CD4-positive, alpha-beta T cell treated with Interleukin-6 at 100 ng/mL for 8 hours (primary cell): ENCODE measurements at places on chromosomes 7 and 10.

GRCh38 chr10:26087666-26088065, 128.9 kb upstream of the GAD2 start:
- no peak for DNase-seq

GRCh38 chr10:32953277-32953927, 4.6 kb downstream of the ITGB1 start:
- no peak for DNase-seq

GRCh38 chr7:78052112-78052511, 253.5 kb downstream of the PHTF2 start:
- DNase-seq: no peak

DNA sequence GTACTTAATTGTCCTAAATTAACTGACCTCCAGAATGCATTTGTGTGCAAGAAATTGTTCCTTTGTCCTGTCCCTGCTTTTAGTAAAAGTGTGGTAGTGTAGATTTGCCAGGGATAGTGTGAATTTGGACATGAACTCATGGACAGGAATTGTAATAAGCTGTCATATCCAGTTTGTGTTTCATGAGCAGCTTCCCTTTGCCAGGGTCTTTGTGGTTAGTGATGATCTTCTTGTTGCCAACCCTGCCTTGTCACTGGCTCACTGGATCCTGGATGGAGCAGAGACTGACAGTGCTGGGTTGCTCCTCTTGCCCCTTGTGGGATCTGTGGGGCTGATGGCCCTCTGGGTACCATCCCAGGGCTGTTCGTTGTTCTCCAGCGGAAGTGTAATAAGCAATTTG, 110.1 kb downstream of the CCNY start:
- no peak for DNase-seq

DNA sequence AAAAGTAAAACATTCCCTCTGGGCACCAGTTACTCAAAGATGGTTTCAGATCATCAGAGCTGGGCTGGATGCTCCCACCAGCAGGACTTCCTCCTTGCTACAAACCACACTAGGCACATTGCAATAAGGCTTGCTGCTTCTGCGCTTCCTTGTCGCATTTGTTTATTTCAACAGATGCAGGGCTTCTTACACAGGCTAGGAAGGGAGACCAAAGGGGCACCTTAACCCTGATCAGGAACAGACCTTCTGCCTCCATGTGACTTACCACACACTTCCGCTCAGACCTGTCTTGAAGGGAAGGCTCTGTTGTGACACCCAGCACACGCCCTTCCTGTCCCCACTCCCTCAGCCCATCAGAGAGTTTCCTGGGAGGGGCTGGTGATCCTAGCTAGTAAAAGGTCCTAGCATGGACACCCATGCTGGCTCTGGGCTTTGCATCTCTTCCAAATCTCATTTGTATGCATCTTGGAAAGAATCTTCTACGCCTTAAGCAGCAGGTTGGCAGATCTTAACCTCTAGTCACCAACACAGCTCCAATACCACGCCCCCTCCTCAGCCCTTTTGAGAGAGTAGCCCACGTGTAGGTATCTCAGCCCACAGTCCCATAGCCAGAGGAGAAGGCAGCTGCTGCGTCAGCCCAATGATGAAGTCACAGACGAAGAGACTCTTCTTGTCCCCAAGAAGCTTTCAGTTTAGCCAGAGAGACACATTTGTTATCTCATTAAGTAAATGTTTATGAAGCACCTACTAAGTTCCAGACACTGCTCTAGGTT, 47.1 kb upstream of the SVIL start:
- DNase-seq: peak; percentile 82

GRCh38 chr7:1531263-1531978, 919 bp downstream of the MAFK start:
- DNase-seq: peak; percentile 42

- DNase-seq: no peak
Observed at GRCh38 chr7:100801833-100802568, 25.3 kb downstream of the EPHB4 start.

DNA sequence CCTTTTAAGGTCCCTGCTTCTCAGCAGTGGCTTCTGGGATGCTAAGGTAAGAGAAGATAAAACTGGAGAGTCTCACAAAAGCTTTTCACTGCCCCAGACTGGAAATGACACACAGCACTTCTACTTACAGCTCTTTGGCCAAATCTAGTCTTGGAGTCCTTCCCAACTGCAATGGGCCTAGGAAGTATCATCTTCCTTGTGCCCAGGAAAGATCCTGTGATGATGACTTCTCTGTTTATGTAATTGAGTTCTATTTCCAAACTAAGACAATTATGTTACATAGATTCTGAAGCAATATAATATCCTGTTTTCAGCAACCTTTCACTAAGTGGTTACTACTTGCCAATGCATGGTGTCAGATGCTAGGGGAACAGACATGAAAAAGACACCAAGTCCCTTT, 234.1 kb downstream of the PTEN start:
- no peak for DNase-seq

DNA sequence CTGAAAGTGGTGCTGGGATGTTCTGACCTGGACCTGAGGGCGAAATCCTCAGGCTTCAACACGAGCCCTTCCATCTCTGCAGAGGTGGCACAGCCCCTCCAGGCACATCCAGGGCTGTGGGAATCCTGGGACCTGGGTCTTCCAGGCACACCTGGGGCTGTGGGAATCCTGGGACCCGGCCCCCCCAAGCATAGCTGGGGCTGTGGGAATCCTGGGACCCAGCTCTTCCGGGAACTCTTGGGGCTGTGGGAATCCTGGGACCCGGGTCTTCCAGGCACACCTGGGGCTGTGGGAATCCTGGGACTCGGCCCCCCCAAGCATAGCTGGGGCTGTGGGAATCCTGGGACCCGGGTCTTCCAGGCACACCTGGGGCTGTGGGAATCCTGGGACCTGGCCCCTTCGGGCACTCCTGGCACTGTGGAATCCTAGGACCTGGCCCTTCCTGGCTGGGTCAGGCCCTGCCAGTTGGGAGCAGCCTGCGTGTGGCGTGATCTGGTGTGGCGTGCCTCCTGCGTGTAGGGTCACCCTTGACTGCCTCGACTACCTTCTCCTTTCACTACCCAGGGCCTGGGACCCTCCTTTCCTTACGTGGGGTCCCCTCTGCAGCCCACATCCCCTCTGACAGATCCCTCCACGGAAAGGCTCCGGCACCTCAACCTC, 124.0 kb downstream of the WDR37 start:
- DNase-seq: no peak

DNA sequence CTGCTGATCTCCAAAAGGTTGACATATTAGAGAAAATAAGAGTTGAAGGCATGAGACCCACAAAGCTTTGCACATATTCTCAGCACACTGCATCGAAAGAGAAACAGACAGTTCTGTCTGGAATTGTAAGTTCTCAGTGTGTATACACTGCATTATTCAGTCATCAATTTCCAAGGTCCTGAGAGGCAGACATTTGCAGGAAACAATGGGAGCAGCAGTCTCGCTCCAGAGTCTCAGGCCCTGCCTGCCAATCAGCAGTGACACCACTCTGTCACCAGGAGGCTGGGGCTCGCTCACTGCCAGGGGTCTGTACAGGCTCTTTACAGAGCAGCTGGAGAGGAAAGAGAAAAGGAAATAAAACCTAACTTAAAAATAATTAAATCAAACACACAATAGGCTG, 36.3 kb downstream of the JAZF1 start:
- DNase-seq: no peak

GRCh38 chr10:22638863-22639262, 75.5 kb downstream of the PIP4K2A start:
- no peak for DNase-seq

DNA sequence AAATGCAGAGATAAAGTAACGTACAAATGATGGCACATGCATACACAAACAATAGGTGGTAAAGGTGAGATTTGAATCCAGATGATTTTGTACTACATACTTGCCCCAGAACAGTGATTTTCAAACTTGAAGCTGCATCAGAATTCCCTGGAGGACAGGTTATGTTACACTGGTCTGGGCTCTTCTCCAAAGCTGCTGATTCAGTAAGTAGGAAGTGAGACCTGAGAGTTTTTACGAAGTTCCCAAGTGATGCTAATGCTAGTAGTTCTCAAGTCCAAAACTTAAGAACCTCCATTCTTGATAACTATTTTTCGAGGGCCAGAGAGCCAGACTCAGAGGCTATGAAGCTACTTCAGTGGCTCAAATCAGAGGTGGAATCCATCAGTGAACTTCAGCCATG, 159.0 kb upstream of the POM121L12 start:
- no peak for DNase-seq

- DNase-seq: no peak
Observed at GRCh38 chr7:135342887-135343286, 109.2 kb downstream of the STRA8 start.

GRCh38 chr7:4204513-4205165, 477.5 kb upstream of the FOXK1 start:
- DNase-seq: peak; percentile 27

GRCh38 chr10:97185326-97186058, at the start of gene SLIT1:
Gene SLIT1 (minus strand): TSS chr10:97185959. CDS start chr10:97185674, 285 bp downstream.
- no peak for DNase-seq

DNA sequence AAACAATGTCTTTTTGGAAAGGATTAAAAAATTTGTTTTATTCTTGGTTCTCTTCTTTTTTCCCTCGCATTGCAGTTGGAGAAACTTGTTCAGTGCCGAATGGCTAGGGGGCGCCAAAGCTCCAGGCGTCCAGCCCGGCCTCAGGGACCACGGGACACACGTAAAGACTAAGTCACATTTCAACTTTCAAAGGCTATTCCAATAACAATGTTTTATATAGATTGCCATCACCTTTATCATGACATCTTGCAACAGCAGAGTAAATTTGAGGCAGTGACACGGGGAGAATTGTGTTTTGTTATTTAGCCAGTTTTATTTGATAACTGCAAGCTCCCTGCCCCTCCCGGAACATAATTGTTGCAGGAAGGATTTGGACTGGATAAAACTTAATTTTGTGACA, 2.2 kb upstream of the IGFBP3 start:
- peak; percentile 26 for DNase-seq

- DNase-seq: no peak
Observed at GRCh38 chr7:20340839-20341238, 10.1 kb downstream of the ITGB8 start.

GRCh38 chr7:36129048-36129534, 24.0 kb upstream of the EEPD1 start:
- no peak for DNase-seq

DNA sequence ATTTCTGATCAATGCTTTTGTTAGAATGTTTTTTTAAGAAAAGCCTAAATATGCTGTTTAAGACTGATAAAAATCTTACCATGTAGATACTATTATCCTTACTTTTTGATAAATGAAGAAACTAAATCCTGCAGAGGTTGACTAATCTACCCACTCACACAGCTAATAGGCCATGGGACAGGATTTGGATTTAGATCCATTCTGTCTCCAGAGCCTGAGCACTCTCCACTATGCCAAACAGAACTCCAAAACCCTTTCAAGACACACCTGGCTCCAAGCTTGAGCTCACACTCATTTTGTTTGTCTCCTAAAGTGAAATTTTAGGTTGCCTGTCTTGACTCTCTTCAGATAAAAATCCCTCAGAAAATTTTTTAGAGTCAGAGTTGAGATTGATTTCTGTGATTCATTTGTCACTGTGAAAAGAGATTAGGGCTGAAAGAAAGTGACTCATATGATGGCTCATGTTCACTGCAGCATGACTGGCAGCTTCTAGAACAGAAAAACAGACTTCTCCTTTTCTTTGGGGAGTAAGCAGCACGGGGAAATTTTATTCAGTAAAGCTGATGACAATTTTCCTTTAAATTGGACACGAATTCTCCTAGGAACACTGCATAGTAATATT, 132.3 kb upstream of the POT1 start:
- DNase-seq: no peak

DNA sequence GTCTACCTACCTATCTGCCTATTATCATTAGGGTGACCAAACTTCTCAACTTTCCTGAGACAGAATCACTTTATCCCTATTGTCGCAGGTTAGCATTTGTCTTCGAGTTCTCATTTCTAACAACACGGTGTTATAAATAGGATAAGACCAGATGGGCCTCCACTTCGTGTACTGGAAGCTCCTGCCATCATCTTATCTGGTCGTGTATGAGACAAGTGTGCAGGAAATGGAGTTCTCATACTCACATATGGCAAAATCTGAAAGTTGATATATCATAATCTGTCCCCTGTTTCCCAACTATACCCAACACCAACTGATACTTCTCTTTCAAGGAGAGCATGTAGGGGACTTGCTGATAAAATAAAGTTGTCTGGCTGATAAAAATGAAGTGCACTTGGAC, 287.4 kb upstream of the FOXK1 start:
- no peak for DNase-seq

DNA sequence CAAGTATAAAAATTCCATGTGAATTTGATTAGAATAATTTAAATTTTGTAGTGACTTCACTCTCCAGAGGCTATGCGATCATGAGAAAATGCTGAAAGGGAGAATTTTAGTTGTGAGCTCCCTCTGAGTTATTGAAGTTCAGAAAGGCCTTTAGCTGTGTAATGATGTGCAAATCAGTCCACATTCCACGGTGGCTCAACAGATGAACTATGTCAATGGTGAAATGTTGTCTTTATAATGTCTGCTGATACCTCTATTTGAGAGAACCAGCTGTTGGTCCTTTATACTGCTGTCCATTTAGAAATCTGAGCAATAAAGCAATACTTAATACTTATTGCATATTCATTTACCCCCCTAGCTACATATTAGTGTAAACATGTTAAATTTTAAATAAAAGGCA, 7.1 kb upstream of the ITGB8 start:
- no peak for DNase-seq

GRCh38 chr10:131644289-131644688, 256.5 kb upstream of the PPP2R2D start:
- DNase-seq: no peak

- DNase-seq: peak; percentile 23
Observed at GRCh38 chr7:24290004-24290641, 6.1 kb downstream of the NPY start.

GRCh38 chr10:9834434-9834833, 1183.2 kb upstream of the CELF2 start:
- no peak for DNase-seq

GRCh38 chr10:80488539-80489066, 34.5 kb downstream of the TSPAN14 start:
- DNase-seq: no peak

DNA sequence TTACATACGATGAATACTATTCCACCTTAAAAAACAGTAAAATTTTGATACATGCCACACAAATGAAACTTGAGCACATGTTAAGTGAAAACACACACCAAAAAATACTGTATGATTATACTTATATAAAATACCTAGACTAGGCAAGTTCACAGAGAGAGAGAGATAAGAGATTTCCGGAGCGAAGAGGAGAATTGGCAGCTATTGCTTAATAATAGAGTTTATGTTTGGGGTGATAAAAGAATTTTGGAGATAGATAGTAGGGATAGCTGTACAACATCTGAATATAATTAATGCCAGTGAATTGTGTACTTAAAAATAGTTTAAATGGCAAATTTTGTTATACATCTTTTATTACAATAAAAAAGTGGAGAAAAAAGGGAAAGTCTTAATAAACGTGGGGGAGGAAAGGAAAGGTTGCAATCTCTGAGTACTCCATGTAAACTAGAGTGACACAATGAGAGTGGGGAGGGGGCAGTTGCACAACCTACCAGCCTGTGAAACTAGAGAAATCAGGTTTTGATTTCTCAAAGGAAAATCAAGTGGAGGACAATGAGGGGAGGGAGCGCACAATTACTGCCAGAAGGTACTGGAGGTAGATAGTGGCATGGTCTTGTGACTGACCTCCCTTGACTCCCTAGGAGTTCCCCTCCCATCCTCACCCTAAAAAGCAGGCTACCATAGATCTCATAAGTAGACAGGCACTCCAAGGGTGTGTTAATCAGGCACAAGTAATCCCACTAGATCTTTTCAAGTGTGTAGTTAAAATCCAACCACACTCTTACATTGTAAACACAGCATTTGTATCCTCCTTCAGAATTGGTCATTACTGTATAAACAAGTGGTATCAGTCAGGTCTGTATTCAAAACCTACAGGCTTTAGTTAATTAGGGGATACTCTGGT, 31.6 kb upstream of the ANK3 start:
- DNase-seq: no peak
